ENCODE measurements at places on chromosomes 1 and 21.

DNA sequence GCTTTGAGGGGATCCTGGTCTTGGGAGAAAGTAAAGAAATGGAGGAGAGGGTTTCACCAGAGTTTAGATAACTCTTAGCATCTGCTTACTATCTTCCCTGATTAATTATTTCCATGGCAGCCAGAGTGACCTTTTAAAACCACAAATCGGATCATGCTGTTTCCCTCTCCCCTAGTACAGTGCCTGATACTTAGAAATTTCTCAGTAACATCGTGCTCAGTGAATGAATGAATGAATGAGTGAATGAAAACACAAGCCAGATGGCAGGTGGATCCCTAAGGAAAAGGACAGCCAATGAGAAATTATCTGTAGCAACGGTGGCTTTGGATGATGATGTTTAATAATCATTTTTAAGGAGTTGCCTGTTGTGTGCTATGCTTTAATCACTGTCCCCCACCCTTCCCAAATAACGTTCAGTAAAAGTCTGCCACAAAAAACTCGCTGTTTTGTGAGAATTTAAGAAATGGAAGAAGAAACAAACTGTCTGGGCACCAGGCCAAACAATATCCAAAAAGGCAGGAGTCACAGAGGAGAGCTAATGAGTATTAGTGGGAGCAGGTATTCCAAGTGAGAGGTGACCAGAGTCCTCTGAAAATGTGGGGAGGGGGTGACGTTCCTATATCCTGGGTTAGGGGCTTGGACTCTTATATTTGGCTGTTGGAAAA lies 737 bp upstream of the SMAP2 start:
- no peak for DNase-seq

DNA sequence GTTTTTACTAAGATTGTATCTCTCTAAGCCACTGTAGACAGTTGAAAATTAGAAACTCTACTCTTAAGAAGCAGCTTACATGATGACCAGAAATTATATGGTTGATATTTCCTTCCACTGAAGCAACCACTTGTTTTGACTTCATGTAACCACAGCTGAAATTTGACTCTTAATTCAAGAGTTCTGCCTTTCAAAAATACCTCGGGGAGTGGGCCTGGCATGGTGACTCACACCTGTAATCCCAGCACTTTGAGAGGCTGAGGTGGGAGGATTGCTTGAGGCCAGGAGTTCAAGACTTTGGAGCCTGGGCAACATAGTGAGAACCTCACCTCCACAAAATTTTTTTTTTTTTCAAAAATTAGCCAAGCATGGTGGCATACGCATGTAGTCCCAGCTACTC lies 4.3 kb downstream of the AMPD1 start:
- DNase-seq = no peak

- no peak for DNase-seq
These were observed 700 bp upstream of the CCDC28B start for GRCh38 chr1:32199717-32200072.

GRCh38 chr1:61110554-61110953 lies 28.2 kb downstream of the NFIA start:
- DNase-seq = no peak

DNA sequence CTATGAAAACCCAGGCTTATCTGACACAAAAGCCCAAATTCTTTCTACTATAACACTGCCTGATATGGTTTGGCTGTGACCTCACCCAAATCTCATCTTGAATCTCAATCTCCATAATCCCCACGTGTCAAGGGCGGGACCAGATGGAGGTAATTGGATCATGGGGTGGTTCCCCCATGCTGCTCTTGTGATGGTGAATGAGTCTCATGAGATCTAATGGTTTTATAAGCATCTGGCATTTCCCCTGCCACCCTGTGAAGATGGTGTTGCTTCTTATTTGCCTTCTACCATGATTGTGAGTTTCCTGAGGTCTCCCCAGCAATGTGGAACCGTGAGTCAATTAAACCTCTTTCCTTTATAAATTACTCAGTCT lies 123.3 kb upstream of the USP24 start:
- no peak for DNase-seq

DNA sequence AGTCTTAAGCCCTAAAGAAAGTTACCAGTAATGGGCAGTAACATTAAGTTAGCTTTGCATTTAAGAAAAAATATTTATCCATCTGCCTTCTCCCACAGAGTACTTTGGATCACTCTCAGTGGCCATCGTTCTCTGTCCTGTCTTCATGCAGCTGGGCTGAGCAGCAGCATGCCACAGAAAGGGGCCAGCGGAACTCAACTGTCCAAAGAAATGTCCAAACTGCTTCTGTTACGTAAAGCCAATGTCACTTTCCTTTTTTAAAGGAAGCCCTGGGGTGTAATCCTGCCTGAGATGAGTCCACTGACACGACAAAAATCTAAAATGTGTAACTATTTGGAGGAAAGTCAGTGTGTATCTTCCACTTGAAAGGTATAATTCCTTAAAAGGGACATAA lies 291.6 kb downstream of the SMYD3 start:
- no peak for DNase-seq

DNA sequence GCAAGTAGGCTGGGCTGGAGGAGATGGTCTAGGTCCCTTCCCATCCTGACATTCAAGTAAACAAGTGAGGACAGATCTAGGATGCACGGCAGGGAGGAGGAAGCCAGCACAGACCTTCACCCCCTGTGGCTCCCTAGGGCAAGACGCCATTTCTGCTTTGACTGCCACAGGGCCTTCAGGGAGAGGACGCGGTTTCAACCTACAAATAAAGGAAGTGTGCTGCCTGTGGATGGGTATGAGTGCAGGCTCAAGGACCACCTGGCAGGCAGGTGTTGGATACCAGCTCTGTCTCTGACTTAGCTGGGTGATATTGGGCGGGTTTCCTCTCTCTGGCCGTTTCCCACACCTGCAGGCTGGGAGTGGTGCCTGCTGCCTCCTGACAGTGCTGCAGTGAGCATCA lies 16.2 kb downstream of the SLC2A1 start:
- no peak for DNase-seq

GRCh38 chr1:6028042-6028850 lies 17.4 kb upstream of the KCNAB2 start:
- no peak for DNase-seq

DNA sequence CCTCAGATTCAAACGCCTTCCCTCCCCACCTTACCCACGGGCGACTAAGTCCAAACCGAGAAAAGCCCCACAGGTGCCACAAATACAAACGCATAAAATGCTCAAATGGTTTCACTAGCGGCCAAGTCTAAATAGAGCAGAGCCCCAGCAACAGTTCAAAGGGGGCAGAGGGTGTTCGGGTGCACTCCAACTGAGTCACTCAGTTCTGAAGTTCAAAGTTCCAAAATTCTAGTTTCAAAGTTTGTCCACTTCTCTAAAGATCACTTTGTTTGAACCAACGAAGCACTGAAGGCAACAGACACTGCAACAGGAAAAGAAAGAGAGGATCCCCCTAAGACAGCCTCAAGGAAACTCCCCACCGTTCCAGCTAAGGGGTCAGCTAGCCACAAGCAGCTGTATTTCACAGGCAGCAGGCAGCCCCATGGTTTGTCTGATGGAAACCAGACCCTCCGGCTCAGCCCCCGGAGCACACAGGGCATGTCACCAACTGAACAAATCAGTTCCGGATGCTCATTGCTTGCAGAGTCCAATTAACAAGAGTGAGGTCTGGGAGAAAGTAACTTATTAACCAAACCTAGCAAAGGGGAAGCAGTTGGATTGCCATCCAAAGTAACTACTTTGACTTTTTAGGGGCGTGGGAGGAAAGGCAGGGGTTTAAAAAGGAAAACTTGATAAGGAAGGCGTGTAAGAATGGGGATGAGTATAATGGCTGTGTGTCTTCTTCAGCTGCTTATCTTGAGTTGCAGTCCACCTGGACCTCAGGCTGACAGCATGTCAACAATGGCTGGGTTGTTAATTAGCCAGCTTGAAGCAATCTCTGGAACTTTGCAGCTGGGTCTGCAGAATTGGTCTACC lies 1423.9 kb upstream of the PRMT6 start:
- DNase-seq = no peak

GRCh38 chr21:44418876-44419230 lies 36.5 kb upstream of the LRRC3 start:
- DNase-seq = no peak

DNA sequence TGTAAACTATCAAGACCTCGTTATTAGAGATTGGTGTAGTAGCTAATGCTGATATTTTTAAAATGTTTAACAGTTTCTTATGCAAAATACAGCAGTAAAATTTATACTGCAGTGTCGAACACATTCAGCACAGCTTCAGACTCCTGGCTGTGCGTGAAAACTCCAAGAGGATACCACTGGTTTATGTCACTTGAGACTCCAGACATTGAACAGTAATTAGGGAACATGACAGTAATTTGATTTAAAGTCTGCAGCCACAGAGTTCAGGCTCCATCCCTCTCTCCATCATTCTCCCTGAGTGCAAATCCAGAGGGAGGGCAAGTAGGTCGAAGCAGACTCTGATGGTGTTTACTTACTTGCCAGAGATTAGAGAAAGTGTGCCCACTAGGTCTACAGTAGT lies 94.2 kb downstream of the AK5 start:
- DNase-seq = no peak

GRCh38 chr1:52668711-52669110 lies 29.4 kb downstream of the COA7 start:
- DNase-seq = no peak

- peak; percentile 36 for DNase-seq
These were observed 28.9 kb downstream of the ODR4 start for GRCh38 chr1:186404454-186405051.

GRCh38 chr1:209367061-209367772 lies 216.3 kb upstream of the CAMK1G start:
- DNase-seq = peak; percentile 83

DNA sequence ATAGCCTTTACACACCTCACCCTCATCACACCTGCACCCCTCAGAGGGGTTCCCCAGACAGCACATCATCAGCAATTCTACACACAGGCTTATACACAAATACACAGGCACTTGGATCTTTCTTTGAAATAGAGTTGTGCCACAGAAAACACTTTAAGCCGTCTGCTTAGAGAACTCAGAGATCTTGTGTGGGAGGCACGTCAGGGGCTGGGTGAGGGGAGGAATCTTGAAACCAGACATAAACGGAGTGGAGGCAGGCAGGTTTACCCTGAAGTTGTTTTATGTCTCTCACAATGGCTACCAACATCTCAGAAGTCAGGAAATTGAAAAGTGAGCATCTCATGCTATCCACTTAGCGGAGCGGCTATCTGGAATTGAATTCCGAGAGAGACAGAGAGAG lies 151.9 kb upstream of the GJB5 start:
- DNase-seq = no peak

GRCh38 chr21:37751268-37751975 lies 164.8 kb downstream of the KCNJ6 start:
- no peak for DNase-seq

DNA sequence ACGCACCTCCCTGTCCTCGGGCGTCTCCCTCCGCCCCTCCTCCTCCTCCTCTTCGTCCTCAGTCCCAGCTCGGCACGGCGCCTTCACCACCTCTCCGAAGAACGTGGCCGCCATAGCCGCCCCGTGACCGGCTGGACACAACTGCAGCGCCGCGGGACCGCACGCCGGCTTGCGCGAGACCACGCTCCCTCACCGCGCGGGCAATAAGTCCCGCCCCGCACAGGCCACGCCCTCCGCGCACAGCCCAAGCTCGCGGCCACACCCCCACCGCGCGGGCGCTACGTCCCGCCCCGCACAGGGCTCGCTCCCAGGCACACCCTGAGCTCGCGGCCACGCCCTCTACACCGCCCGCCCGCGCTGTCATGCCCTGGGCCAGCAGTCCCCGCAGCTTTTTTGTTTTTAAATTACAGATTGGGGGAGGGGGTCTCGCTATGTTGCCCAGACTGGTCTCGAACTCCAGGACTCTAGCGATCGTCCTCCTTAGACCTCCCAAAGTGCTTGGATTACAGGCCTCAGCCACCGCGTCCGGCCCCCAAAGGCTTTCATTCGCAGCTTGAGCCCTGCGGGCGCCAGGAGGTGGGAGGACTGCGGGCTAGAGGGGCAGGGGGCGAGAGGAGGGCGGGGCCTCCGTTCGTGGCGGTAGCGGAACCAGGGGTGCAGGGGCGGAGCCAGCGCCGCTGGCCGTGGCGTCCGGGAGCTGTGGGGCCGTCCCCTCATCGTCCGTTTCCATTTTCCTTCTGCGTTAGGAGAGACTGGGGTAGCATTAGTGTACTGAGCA lies at the start of gene PSMG1:
PSMG1 (minus strand) TSS at position 180 of the 778 bp plus-strand sequence; CDS start at position 114, 66 bp downstream.
- DNase-seq = peak; percentile 80

DNA sequence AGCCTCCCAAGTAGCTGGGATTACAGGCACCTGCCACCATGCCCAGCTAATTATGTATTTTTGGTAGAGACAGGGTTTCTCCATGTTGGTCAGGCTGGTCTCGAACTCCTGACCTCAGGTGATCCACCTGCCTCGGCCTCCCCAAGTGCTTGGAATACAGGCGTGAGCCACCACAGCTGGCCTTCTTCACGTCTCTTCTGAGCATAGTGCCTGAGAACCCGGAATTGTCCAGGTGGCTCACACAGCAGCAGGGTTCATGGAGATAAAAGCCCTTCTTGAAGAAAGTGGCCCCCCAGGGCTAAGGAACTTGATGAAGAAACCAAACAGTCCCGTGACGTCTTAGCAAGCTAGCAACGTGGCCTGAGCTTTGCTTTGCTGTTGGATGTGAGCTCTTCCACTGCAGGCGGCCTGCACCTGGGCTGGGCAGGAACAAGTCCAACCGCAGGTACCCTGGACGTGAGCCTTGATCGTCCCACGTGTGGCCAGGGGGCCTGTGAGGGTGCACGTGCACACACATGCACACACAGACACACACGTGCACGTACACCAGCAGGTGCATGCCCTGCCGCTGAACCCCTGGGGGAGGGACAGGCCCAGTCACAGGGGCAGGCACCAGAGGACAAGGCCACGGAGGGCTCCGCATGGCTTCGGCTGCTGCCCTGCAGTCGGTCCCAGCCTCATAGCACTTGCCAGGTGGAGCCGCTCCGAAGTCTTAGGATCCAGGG lies 23.4 kb upstream of the TRAPPC10 start:
- no peak for DNase-seq

DNA sequence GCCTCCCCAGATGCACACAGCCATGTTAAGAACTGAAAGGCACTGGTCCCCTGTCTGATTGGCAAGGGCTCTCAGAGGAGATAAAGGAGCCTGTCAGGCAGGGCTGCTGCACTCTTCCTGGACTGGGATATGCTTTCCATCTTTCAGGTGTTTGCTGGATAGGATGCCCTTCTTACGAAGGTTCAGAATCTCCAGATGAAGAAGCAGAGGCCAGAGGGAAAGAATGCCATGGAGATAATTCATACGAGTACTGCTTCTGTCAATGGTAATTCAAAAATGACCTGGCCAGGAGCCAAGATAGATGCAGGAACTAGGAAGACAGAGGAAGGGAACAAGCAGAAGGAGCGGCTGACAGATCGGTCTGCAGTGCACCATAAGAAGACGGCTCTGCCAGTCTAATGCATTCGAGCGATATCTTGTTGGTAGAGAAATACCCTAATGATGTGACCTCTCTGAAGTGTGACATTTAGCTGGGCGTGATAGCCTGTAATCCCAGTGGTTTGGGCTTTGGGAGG lies 16.6 kb upstream of the ATP2B4 start:
- DNase-seq = no peak

GRCh38 chr1:208054485-208054884 lies 143.6 kb upstream of the CD34 start:
- no peak for DNase-seq

DNA sequence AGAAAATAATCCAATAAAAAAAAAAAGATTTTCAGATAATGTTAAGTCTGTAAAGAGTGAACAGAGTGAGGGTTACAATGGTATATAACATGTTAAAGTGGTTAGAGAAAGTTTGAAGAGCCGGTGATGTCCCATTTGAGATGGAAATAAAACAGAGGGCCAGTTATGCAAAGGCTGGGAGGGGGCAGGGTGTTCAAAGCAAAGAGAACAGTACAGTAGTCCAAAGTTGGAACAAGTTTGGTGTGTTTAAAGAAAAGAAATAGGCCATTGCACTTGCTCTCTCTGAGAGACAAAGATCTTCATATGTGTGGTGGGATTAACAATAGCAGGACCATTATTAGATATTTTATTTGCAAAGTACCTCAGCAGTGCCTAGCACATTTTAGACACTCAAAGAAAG lies 179.5 kb upstream of the PKN2 start:
- no peak for DNase-seq

Data from fibroblast of skin of left biceps (primary cell).